ENCODE measurements at places on chromosomes 11 and 22. TPM values are rescaled to one million over a fixed set of nuclear protein-coding genes. Genes with fewer than 3 reads are reported as not detected.

Gene RPS3
- total RNA-seq, result 1,625 TPM

Gene OR51B5
- total RNA-seq, result 1.2 TPM

Gene RFPL2
- not detected for total RNA-seq

GRCh38 chr22:49718396-49718795 is 109.3 kb downstream of the BRD1 start:
- DNase-seq, result no peak

DNA sequence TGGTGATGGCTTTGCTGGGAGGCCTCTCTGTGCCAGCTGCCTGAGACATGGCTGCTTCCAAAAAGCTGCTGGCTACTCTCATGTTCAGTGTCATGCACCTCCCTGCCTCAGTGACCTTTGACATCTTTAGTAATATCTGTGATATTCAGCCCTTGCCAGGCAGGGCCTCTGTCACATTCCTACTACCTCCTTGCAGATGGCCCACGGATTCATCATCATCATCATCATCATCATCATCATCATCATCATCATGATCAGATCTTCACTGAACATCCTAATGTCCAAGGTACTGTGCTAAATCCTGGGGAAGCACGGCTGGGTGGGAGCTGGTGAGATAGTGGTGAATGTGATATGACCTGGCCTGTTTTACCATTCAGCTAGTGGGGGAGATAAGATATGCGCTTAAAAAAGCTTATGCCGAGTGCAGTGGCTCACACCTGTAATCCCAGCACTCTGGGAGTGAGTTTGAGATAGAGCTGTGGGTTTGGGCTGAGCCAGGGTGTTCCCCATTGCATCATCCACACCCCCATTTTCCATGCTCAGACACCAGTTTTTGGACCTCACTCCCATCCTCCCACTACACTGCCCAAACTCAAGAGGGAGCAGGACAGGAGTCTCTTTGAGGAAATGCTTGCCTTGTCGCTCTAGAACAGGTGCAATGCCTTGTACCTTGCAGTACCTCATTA is 17.1 kb upstream of the TMPRSS13 start:
- no peak for DNase-seq

DNA sequence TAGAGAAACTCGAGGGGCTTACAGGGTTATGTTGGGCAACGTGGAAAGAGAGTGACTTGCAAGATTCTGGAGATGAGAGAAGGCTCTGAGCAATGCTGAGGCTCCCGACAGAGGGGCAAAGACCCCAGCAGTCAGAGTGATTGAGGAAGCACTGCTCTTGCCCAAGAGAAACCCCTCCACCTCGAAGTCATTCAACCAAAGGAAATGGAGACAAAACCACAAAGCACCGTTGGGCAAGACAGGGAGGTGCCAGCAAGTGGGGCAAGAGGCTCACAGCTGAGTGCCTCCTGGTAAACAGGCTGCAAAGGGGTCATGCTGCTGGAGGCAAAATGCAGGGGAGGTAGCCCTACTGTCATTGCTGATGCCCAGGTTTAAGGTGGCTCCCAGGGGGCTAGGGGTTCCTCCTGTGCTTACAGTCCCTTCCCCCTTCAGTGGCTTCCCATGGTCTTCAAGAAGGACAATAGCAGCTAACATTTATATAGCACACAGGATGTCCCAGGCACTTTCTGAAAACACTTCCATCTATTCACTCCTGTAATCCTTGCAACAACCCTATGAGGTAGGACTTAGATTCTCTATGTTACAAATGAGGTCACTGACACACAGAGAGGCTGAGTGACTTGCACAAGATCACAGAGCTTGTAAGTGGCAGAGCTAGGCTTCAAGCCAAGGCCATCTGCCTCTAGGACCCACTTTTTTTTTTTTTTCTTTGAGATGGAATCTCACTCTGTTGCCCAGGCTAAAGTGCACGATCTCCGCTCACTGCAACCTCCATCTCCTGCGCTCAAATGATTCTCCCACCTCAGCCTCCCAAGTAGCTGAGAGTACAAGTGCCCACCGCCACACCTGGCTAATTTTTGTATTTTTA is 18.1 kb upstream of the MYH9 start:
- no peak for DNase-seq

Gene RIN1
- 19.2 TPM for total RNA-seq

- DNase-seq, result no peak
Measured at GRCh38 chr11:73869332-73869949, 7.2 kb downstream of the COA4 start.

GRCh38 chr22:48798281-48799226 is 1029.1 kb downstream of the BRD1 start:
- DNase-seq, result peak; percentile 34

DNA sequence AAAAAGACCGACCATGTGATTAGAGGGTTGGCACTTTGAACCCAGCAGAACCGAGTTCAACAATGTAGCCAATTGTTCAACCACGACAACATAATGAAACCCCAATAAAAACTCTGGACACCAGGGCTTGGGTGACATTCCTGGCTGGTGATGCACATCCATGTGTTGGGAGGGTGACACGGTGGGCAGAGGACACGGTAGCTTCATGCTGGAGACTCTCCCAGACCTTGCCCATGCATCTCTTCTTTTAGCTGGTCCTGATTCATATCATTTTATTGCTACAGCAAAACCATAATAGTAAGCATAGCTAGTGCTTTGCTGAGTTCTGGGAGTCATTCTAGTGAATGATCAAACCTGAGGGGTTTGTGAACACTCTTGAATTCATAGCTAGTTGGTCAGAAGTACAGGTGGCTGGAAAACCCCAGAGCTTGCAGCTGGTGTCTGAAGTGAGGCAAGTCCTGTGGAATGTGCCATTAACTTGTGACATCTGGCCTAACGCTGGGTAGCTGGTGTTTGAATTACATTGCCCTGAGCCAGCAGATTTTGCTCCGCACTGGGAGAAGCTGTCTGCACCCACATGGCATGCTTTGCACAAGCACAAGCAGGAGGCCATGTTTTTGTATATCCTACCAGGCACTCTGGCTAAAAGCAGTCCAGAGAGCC is 14.0 kb downstream of the RPUSD4 start:
- DNase-seq, result no peak

DNA sequence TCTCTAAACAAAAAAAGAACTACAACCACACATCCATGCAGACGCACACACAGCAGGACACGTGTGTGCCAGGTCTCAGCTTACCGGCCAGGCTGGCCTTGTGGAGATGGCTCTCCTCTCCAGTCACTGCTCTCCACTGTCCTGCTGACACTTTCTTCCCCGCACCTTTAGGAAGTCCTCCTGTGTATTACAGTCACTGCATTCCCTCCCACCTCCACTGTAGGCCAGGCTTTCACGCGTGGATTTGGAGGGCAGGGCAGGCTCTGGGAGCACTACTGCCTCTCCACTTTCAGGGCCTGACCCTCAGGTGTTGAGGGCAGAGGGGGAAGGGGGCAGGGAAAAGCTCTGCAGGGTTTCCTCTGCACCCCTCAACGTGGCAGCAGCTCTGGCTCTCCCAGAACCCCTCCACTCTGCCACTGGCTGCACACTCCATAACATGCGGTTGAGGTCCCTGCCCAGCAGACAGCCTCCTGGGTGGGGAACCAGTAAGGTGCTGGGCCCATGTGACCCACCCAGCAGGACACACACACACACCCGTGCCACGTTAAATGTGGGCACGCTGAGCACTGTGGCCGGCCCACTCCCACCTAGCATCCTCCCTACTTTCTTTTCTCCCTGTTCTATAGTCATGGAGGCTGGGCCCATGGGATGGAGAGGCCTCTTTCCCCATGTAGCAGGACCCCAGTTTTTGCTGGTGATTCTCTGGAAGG is 107.0 kb upstream of the PITPNB start:
- DNase-seq, result no peak

DNA sequence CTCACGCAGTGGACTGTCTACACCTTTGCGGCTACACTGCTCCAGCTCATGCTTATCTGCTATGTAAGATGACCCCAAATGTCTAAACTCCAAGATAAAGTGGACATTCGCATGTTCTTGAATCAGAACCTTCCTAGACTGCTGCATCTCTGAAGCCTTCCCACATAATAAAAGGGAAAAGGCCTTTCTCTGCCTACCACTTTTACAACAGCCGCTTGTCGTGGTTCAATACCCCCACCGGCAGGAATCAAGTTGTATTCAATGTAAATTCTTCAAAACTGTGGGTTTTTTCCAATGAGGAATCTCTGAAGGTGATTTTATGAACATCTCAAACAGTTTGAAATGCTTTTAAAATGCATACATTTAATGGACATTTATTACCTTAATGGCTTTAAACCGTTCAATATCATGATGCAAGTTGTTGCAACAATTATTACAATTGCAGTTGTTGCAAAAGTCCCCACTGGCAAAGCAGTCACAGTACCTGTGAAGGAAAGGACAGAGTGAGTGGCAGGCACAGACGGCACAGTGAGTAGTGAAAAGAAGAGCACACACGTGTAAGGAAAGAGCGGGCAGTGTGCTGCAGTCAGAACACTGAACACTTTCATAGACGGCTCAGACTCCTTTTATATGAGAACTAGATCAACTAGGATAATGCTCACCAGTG is 31.2 kb downstream of the GAL start:
- DNase-seq, result no peak

GRCh38 chr11:10247011-10247410 is 47.0 kb downstream of the SBF2 start:
- no peak for DNase-seq

Gene STX3
- total RNA-seq, result 39.8 TPM

GRCh38 chr11:36360826-36361415 is 64.8 kb downstream of the PRR5L start:
- no peak for DNase-seq

Gene MPPED2
- 4.4 TPM for total RNA-seq

DNA sequence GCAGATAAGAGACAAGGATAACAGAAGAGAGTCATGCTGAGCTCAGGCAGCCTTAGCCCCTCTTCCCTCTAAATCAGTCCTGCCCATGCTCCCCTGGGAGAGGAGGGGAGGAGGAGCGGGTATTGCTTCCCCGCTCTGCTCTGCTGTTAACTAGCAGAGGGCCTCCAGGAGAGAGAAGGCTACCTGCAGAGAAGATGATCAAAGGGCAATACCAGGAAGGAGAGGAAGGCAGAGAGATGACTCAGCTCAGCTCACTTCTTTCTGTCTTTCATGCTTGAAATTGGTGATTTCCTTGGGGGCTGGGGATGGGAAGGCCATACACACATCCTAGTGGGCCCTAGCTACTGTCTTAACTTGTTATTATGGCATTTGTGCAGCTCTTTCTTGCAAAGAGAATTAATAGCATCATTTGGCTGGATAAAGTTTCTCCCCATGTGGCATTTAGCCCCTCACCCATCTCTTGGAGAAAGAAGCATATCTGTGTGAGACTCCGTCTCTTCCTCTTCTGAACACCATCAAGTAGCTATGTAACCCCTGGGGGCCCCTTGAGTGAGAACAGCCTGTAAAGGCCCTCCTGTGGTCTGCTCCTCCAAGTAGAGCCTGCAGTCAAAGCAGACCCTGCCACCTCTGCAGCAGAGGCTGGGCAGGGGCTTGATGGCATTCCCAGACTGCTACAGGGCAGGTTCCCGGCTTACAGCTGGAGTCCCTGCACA is 33.4 kb upstream of the AMOTL1 start:
- no peak for DNase-seq

- DNase-seq, result no peak
Measured at GRCh38 chr11:62423012-62423411, 4.2 kb downstream of the SCGB1A1 start.

- no peak for DNase-seq
Measured at GRCh38 chr22:20383538-20383937, 10.4 kb upstream of the ZNF74 start.

DNA sequence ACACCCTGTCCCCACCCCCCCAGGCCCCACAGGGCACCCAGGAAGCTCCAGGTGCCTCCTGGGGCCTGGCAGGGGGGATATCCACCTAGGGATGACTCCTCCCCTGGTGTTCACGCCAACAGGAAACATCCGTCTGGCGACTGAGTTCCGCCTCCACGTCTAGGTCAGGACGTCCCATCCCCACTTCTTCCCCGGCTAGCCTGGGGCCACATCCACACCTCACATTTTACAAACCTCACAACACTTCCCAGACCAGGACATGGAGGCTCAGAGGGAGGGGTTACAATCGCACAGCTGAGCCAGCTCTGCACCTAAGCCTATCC is 21.0 kb downstream of the MAFF start:
- no peak for DNase-seq

GRCh38 chr11:82895437-82896091 is 4.7 kb downstream of the PRCP start:
- no peak for DNase-seq

DNA sequence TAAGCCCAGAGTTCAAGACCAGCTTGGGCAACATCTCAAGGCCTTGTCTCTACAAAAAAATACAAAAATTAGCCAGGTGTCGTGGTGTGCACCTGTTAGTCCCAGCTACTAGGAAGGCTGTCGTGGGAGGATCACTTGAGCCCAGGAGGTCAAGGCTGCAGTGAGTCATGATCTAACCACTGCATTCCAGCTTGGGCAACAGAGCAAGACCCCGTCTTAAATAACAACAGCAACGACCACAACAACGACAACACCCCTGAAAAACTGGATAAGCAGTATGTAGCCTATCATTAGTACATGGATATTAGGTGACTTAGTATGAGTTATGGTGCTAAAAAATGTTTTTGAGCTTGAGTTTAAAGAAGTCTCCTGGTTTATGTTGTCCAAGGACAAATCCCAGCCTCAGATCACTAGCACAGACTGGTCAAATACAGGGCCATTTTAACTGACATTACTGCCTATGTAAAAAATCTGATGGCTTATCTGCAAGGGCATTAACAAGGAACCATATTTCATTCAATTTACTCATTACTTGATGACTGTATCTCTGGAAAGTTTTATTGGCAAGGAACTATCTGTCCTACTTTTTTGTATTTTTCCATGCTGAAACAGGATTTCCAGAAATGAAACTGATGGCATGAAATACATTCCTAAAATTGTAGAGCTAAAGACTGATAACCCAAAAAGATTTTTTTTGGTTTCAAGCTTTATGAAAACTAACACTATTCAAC is 23.4 kb downstream of the C2CD3 start:
- DNase-seq, result no peak

- DNase-seq, result no peak
Measured at GRCh38 chr11:33147559-33147958, 13.7 kb downstream of the CSTF3 start.

DNA sequence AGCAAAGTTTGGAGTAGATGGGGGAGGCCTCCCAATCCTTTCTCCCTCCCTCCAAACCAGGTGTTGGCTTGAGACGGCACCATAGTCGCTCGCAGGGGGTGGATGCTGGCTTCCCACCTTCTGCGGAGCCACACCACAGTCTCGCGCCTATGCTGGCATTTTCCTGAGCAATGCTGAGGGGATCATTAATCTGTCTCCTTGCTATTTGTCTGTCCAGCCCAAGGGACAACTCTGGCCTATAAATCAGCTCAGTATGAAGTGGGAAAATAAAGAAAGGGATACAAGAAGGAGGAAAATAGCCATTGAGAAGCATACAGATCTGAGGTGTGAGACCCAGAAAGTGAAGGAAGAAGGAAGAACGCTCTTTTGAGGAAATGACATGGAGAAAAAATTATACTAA is 53.5 kb upstream of the CADM1 start:
- no peak for DNase-seq

DNA sequence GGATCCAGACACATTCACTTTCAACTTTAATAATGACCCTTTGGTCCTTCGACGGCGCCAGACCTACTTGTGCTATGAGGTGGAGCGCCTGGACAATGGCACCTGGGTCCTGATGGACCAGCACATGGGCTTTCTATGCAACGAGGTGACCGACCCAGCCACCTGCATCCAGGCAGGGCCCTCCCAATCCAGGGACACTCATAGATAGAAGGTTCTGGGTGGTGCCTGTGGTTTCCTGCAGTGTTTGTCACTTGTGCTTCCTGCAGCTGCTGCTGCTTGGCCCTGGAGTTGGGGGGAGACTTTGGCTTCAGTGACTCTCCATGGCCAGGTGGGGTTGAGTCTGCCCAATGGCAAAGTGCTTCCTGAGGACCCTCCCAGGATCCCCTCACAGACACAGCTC is 7.3 kb downstream of the APOBEC3B start:
- DNase-seq, result no peak

Data from vagina (tissue), 2 donors.